NCI-H524 treated with DMSO at 0.1 percent for 48 hours (cell line): ENCODE measurements at places on chromosomes 2 and 18.

- DNase-seq = no peak
Observed at GRCh38 chr2:237689336-237690131, 62.1 kb downstream of the LRRFIP1 start.

GRCh38 chr2:235864733-235865515 is 303.3 kb downstream of the GBX2 start:
- DNase-seq = no peak

DNA sequence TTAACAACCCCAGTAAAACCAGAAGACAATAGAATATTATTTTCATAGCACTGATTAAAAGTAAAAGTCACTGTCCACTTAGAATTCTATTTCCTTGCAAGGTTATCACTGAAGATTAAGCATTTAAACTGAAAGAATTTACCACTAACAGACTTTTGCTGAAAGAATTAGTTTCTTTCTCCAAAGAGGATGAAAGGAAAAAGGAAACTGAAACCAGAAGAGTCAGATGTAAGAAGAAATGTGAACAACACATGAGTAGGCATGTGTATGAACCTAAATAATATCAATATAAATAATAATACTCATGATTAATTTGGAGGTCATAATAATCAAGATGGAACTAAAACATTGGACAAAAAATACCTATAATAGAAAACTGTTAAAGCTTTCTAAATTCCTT is 82.4 kb upstream of the KLHL29 start:
- DNase-seq = no peak

- no peak for DNase-seq
Observed at GRCh38 chr2:113024764-113025163, 19.5 kb downstream of the IL36A start.

DNA sequence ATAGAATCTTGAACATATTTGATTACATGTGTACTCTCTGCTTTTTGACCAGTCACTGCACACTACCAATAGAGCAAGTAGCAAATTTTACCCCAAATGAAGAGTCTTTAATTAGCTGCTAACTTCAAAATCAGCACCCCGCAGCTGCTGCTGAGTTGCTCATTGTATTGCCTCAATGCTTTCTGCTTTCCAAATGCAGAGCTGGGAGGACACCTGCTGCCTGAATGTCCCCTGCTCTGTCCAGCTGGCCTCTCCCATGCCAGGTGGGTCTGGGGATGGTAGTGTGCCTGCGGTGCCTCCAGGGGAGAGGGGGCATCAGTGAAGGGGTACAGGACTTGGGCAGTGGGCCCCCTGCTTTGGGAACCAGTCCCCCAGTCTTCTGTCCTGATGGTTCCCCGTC is 184.8 kb downstream of the PRKCE start:
- no peak for DNase-seq
